ENCODE measurements at places on chromosomes 1 and 21. TPM values are rescaled to one million over a fixed set of nuclear protein-coding genes. Genes with fewer than 3 reads are reported as not detected.

Gene LCE2A
- not detected for total RNA-seq

Gene LINGO4
- total RNA-seq, result not detected

Gene RGS16
- total RNA-seq, result 0.58 TPM

Gene GJC2
- total RNA-seq, result 2.7 TPM

Gene ZMYM4
- total RNA-seq, result 33.4 TPM

Measured in regular cardiac myocyte (primary cell).